Dermis blood vessel endothelial cell (primary cell): ENCODE measurements at places on chromosomes 5 and 9. TPM values are rescaled to one million over a fixed set of nuclear protein-coding genes. Genes with fewer than 3 reads are reported as not detected.

ABCA1 gene
- 19.1 and 35.7 TPM in 2 replicates for total RNA-seq

PCDHGA1 gene
- 0.33 and 0.34 TPM in 2 replicates for total RNA-seq

NME5 gene
- 1.5 and 2.4 TPM in 2 replicates for total RNA-seq

SEMA5A gene
- 0.14 and 0.17 TPM in 2 replicates for total RNA-seq

PCDHA11 gene
- total RNA-seq = 0.17 and 0.28 TPM in 2 replicates
